Activated CD4-positive, alpha-beta T cell treated with anti-CD3 and anti-CD28 coated beads, Interleukin-2, amount 10 ng/mL, durations not matched to agents 7 days and 5 days (primary cell): ENCODE measurements at places on chromosomes 6 and 20.

DNA sequence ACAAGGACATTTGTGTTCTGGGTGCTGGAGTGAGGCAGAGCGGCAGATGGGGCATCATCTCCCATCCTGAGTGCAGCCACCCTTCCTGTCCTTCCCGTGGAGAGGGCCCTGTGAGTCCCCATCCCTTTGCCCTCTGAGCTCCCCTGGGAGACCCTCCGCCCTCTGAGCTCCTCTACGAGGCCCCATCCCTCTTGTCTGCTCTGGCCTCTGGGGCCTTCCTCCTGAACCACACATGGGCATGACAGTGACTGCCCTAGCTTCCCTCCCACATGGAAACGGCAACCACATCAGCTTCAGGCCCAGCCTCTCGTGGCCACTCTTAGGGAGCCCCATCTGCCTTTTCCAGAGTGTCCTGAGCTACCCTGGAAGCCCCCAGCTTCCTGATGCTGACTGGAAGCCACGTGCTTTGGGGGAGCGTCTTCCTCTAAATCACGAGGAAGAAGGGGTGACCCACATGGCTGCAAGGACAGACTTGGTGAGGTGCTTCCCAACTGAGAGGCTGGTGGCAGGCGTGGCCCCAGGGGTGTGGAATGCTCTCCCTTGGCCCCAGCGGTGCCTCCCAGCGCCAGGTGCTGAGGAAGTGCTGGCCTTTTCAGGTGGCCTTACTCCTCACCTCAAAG is 52.6 kb downstream of the GINS1 start:
- peaks cover 3% of the 10 kb centered on the region for H3K4me1 ChIP-seq
- H3K27me3 ChIP-seq: no peaks in the 10 kb centered on the region
- no peak overlapping the region for H3K27ac ChIP-seq
- no peaks in the 10 kb centered on the region for H3K36me3 ChIP-seq
- no peak overlapping the region for H3K4me3 ChIP-seq
- DNase-seq: no peak

GRCh38 chr6:97438011-97438671 is 155.1 kb upstream of the MMS22L start:
- H3K36me3 ChIP-seq: no peaks in the 10 kb centered on the region
- no peak overlapping the region for H3K4me3 ChIP-seq
- no peaks in the 10 kb centered on the region for H3K4me1 ChIP-seq

GRCh38 chr20:10863337-10864060 is 189.7 kb upstream of the JAG1 start:
- no peak overlapping the region for H3K4me3 ChIP-seq
- H3K27me3 ChIP-seq: no peaks in the 10 kb centered on the region
- H3K27ac ChIP-seq: no peak overlapping the region
- H3K4me1 ChIP-seq: no peaks in the 10 kb centered on the region
- no peak for DNase-seq

DNA sequence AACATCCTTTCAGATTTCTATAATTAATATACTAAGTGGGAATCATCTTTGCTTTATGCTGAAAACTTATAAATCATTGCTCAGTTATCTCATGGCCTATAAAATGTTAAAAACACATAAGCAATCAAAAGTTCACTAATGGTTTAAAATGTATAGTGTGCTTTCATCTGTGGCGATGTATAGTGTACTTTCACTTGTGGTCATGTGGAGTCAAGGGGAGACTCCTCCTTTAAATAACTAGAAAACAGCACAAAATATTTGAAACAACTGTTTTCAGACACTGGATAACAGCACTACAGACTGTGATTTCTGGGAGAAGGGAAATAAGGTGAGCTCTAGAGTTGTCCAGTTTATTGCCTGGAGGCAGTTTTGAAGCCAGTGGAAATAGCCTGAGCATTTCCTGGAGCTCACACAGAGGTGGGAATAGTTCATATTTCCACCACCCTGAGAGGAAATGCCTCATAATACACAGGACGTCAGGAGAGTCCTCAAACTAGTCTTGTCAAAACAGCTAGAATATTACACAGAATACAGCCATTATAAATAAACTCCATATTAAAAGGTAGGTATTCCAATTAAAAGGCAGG is 89.4 kb downstream of the CEP162 start:
- H3K36me3 ChIP-seq: peaks cover 24% of the 10 kb centered on the region
- DNase-seq: no peak
- H3K27me3 ChIP-seq: no peaks in the 10 kb centered on the region
- H3K27ac ChIP-seq: no peak overlapping the region
- H3K4me1 ChIP-seq: no peaks in the 10 kb centered on the region
- H3K4me3 ChIP-seq: no peak overlapping the region

DNA sequence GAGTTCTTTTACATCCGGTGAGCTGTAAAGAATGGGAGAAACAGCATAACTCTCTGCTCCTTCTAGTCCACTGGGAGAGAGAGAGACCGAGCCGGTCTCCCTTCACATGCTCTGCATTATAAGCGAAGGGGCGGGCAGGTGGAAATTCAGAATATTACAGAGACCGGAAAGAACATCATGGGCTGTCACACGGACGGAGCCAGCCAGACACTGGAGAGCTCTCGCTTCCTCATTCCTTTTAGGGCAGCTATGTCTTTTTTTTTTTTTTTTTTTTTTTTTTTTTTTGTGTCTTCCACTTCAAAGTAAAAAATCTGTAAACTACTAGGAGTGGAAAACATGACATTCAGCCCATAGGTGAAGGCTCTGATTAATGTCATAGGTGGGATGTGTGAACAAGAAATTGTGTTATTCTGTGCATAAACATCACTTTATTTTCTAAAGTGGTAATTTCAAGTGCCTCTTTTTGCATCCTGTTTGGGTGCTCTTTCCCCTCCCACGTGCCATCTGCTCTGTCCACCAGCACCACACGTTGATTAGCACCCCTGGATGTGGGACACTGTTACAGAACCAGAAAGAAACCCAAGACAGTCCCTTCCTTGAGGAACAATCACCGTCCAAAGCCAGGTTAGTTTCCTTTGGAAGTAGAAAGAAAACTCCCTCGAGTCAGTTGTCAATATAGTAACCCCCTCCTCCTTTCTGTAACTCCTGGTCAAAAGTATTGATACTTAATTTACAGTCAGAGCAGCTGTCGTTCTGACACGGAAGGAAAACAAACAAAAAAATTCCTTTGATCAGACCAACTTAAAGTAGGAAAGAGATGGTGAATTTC is at the start of gene TAGAP:
Gene TAGAP (minus strand): TSS at position 93 of the 829 bp plus-strand sequence. CDS start 845 bp downstream, outside the sequence.
- H3K36me3 ChIP-seq: peaks cover 45% of the 10 kb centered on the region
- no peaks in the 10 kb centered on the region for H3K27me3 ChIP-seq
- H3K4me3 ChIP-seq: peak within 1 kb of the TSS; percentile 97
- peaks cover 57% of the 10 kb centered on the region for H3K4me1 ChIP-seq
- peak; percentile 94 for DNase-seq

- H3K27ac ChIP-seq: peak overlapping the region; percentile 97
- no peaks in the 10 kb centered on the region for H3K27me3 ChIP-seq
- H3K4me3 ChIP-seq: peak overlapping the region; percentile 91
- peaks cover 29% of the 10 kb centered on the region for H3K4me1 ChIP-seq
- peaks cover 15% of the 10 kb centered on the region for H3K36me3 ChIP-seq
- no peak for DNase-seq
Measured at GRCh38 chr6:13327691-13328075, 654 bp downstream of the TBC1D7 start.

GRCh38 chr6:46220352-46221221 is 49.8 kb upstream of the ENPP5 start:
- H3K4me1 ChIP-seq: no peaks in the 10 kb centered on the region
- no peak for DNase-seq
- H3K27me3 ChIP-seq: peaks cover 3% of the 10 kb centered on the region
- no peak overlapping the region for H3K27ac ChIP-seq
- H3K4me3 ChIP-seq: no peak overlapping the region
- no peaks in the 10 kb centered on the region for H3K36me3 ChIP-seq

DNA sequence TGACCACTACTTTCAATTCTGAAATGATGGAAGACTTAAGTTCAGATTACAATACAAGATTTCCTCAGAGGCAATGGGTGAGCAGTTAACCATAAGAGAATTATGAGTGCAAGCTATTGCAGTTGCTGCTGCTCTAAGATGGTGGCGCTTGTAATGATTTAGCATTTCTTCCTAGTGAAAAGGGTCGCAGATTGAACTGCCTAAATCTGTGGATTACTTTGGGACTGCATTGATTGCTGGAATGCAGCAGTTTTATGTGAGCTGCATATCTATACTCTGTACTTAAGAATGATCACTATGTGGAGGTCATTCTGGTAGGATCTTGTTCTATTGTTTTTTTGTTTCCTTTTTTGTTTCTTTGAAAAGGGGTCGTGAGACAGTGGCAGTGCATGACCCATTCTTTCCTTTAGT is 5.3 kb downstream of the SCAF8 start:
- no peaks in the 10 kb centered on the region for H3K27me3 ChIP-seq
- H3K36me3 ChIP-seq: peaks cover 41% of the 10 kb centered on the region
- no peak overlapping the region for H3K27ac ChIP-seq
- peaks cover 46% of the 10 kb centered on the region for H3K4me1 ChIP-seq
- DNase-seq: no peak

GRCh38 chr6:75546381-75546780 is 52.8 kb upstream of the FILIP1 start:
- H3K27me3 ChIP-seq: peaks cover 8% of the 10 kb centered on the region
- H3K4me1 ChIP-seq: peaks cover 6% of the 10 kb centered on the region
- no peak for DNase-seq
- H3K36me3 ChIP-seq: no peaks in the 10 kb centered on the region
- no peak overlapping the region for H3K4me3 ChIP-seq
- no peak overlapping the region for H3K27ac ChIP-seq

DNA sequence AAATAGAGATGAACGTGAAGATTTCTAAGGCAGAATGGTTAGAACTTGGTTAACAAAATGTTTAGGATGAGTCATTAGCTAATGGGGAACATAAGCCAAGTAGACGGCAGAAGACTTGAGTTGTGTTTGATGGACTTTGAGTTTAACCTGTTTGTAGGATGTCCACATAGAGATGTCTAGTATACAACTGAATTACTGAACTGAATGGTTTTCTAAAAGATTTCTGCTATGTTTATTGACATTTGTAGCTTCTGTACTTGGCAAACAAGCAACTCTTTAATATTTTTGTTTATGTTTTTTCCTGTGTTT is 54.5 kb upstream of the DYNLRB1 start:
- peaks cover 40% of the 10 kb centered on the region for H3K36me3 ChIP-seq
- no peak overlapping the region for H3K27ac ChIP-seq
- H3K4me3 ChIP-seq: no peak overlapping the region

DNA sequence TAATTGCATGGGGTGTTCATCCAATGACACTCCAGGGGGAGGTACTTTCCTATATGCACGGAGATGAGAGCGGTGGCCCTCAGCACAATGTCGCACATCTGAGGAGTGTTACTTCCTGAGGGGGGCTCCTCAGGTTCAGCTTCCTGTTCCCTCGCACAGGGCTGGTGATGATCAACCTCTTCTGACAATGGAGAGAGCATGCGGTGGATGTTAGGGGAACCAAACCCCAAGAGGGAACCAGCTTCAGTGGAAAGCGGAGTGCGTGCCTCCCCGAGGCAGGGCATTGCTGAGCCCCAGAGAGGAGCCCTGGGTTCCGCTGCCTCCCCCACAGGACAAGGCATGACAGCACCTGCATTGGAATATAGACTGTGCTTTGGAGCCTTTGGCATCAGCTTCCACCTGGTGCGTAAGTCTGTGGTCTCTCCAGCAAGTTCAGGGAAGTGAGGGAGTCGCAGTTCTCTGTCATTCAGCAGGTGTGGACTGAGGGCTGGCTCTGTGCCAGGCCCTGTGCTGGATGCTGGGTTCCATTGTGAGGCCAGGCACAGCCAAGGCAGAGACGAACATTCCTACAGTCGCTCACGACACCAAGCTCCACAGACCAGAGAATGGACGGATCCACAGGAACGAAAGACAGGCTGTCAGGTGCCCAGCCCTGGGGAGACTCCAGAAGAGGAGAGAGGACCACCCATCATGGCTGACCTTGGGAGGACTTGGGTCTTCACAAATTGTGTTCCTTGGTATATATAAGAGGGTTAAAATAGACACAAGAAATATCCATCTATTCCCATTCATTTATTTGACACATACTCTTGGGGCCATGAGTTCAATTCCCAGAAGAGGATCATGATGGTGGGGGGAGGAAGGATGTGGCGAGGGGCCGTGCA is 3.9 kb upstream of the ZNF831 start:
- no peaks in the 10 kb centered on the region for H3K27me3 ChIP-seq
- peak overlapping the region; percentile 74 for H3K4me3 ChIP-seq
- DNase-seq: peak; percentile 63
- H3K4me1 ChIP-seq: peaks cover 72% of the 10 kb centered on the region

GRCh38 chr6:31121131-31121790 is 1.0 kb upstream of the CDSN start:
- DNase-seq: no peak
- peaks cover 2% of the 10 kb centered on the region for H3K27me3 ChIP-seq
- H3K4me1 ChIP-seq: no peaks in the 10 kb centered on the region
- no peaks in the 10 kb centered on the region for H3K36me3 ChIP-seq
- no peak overlapping the region for H3K4me3 ChIP-seq

- DNase-seq: no peak
- H3K4me1 ChIP-seq: no peaks in the 10 kb centered on the region
- no peak overlapping the region for H3K4me3 ChIP-seq
- H3K27ac ChIP-seq: no peak overlapping the region
Measured at GRCh38 chr6:68339488-68340131, 295.5 kb upstream of the ADGRB3 start.

- H3K4me1 ChIP-seq: peaks cover 4% of the 10 kb centered on the region
- no peak overlapping the region for H3K27ac ChIP-seq
- no peak for DNase-seq
- no peak overlapping the region for H3K4me3 ChIP-seq
- peaks cover 51% of the 10 kb centered on the region for H3K27me3 ChIP-seq
- no peaks in the 10 kb centered on the region for H3K36me3 ChIP-seq
Measured at GRCh38 chr6:125741336-125741735, 8.1 kb upstream of the HEY2 start.

DNA sequence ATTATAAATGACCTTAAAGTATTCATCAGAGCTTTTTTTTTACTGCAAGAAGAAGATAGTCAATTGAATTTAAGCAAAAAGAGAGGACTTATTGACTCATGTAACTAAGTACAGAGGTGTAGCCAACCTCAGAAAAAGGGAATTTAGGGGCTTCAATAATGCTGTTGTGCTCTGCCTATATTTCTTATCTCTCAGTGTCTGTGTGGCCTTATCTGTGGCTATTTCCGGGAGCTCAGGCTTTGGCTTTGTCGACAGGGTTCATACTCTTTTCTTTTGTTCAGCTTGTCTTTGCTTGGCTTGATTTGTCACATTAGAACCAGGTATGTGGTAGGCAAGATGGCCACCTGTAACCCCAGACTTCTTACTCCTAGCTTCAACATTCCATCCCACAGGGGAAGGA is 38.6 kb upstream of the FABP7 start:
- DNase-seq: no peak
- no peaks in the 10 kb centered on the region for H3K4me1 ChIP-seq
- no peaks in the 10 kb centered on the region for H3K27me3 ChIP-seq

GRCh38 chr6:163955756-163956155 is 541.2 kb downstream of the QKI start:
- H3K4me1 ChIP-seq: no peaks in the 10 kb centered on the region
- no peak overlapping the region for H3K27ac ChIP-seq
- DNase-seq: no peak
- peaks cover 19% of the 10 kb centered on the region for H3K27me3 ChIP-seq
- H3K36me3 ChIP-seq: no peaks in the 10 kb centered on the region
- H3K4me3 ChIP-seq: no peak overlapping the region

- H3K4me3 ChIP-seq: no peak overlapping the region
- DNase-seq: no peak
- H3K27me3 ChIP-seq: no peaks in the 10 kb centered on the region
- H3K4me1 ChIP-seq: peaks cover 3% of the 10 kb centered on the region
Measured at GRCh38 chr6:41836022-41836659, 48.6 kb downstream of the TOMM6 start.
